Activated CD8-positive, alpha-beta T cell treated with anti-CD3 and anti-CD28 coated beads, Interleukin-2, amount 10 ng/mL, durations not matched to agents 7 days and 5 days (primary cell): ENCODE measurements at places on chromosomes 6 and 20.

- DNase-seq, result no peak
Measured at GRCh38 chr6:149450679-149451375, 34.0 kb downstream of the ZC3H12D start.

- no peak for DNase-seq
Measured at GRCh38 chr6:45608252-45608913, 230.6 kb upstream of the SUPT3H start.

DNA sequence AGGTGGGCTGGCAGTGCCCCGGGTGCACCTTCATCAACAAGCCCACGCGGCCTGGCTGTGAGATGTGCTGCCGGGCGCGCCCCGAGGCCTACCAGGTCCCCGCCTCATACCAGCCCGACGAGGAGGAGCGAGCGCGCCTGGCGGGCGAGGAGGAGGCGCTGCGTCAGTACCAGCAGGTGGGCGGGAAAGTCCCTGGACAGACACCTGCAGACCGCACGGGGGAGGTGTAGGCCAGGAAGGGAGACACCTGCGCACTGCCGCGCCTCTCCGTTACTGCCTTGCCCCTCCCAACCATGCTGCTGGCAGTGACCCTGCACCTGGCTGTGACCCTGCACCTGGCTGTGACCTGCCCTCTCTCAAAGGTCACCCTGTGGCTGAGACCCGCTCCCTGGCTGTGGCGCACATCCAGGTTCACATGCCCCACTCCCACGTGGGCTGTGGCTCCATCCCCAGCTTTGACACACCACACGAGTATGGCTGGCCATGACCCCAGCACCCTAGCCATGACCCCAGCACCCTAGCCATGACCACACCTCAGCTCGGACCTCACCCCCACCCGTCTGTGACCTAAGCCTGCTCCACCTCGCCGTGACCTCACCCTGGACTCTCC lies 11.6 kb downstream of the RBCK1 start:
- DNase-seq, result no peak

DNA sequence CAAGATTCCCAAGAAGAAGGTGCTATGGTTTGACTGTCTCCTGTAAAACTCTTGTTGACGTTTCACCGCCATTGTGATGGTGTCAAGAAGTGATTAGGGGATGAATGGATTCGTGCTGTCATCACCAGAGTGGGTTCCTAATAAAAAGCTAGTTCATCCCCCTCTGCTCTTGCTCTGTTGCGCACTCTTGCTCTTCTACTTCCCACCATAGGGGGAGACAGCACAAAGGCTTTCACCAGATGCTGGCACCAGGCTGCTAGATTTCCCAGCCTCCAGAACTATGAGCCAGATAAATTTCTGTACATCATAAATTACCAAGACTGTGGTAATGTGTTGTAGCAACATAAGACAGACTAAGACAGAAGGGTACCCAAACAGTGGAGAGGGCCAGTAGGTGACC lies 21.6 kb upstream of the CCDC28A start:
- no peak for DNase-seq

- peak; percentile 48 for DNase-seq
Measured at GRCh38 chr6:90219209-90219985, 77.2 kb downstream of the BACH2 start.

DNA sequence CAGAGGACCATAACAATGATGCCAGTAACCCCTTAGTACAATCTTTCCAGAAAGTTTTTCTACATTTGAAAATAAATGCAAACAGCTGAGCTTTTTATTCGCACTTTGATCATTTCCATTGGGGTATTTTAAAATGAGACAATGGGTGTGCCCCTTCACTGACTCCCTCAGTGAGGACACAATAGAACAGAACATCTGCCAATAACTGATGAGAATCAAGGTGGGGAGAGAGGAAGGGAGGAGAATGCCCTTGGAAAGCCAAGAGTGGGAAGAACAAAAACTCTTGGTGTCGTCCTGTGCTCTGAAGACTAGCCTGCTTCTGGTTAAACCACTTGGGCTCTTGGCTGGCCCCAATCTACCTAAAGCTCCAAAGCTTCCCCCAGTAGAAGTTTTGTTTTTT lies 66.0 kb downstream of the KIF13A start:
- DNase-seq, result no peak

DNA sequence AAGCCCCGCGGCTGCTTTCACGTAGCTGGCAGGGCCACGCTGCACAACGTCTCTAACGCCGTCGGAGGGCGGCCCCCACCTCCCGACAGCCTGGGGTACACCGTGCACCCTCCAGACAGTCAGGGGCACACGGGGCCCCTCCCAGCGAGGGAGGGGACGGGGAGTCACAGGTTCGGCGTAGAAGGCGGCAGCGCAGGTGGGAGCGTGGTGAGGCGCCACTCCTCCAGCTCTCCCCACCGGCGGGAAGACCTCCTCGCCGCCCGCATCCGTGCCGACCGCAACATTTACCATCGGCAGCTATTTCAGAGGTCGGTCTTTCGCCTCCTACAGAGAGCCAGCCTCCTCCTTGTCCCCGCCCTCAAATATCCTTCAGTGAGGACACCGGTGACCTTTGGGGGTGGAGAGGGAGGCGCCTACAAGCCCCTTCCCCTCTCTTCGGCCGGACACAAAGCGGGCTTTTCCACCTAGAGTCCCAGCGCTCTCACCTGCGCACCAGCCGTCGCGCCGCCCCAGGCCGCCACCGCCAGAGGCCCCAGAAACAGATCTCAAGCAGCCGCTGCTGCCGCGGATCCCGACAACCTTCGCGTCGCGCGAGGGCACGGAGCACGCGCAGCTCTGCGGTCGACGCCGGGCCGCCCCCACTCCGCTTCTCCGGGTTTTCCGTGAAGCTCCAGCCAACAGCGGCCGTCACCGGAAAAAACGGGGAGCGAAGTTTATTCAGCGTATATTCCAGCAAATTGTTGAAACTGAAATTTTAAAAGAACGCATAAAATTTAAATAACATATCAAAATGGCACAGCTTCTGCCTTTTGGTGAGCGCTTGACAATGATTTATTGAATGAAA lies at the start of gene MKKS:
MKKS (minus strand) TSS at position 600 of the 844 bp plus-strand sequence. CDS start 20,708 bp downstream, outside the sequence.
- peak; percentile 88 for DNase-seq

DNA sequence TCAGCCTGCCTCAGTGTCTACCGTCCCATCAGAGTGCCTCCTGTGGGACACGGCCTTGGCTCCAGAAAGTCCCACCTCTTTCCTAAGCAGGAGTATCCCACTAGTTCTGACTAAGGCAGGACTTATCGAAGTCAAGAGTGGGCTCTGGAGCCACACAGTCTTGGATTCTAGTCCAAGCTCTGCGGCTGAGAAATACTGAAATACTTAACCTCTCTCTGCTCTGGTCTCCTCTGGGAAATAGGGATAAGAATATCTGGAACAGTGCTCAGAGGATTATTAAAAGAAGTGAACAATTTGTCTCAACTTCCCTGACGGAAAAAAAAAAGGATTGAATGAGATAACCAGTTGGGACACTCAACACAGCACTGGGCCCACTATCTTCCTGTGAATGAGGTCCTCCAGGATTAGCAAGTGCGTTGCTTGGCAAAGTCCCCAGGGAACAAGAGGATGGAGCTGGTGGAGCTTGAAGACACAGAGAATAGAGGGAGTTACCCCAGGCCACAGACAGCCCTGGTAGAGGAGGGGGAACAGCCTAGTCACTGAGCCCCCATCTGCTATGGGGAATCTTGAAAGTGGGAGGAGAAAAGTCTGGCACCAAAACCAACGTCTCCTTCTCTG lies 34.6 kb upstream of the FOXP4 start:
- DNase-seq, result no peak

GRCh38 chr6:10564975-10565673 lies 44.0 kb downstream of the GCNT2 start:
- no peak for DNase-seq

DNA sequence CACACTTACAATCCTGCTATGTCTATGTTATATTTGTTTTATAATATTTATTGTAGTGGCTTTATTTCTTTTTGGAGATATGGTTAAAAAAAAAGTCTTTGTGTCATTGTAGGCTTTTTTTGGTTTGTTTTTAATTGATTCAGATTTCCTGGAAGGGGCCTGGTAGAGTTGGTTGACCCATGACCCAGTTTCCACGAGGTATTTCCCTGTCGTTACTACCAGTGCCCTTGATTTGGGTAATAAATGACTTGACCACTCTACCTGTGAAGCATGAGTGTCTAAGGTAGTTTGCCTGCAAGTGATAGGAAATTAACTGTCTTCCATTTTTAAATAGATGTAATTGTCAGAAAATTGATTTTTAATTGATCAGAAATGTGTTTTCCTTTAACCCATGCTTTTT lies 121.0 kb downstream of the JARID2 start:
- DNase-seq, result no peak

DNA sequence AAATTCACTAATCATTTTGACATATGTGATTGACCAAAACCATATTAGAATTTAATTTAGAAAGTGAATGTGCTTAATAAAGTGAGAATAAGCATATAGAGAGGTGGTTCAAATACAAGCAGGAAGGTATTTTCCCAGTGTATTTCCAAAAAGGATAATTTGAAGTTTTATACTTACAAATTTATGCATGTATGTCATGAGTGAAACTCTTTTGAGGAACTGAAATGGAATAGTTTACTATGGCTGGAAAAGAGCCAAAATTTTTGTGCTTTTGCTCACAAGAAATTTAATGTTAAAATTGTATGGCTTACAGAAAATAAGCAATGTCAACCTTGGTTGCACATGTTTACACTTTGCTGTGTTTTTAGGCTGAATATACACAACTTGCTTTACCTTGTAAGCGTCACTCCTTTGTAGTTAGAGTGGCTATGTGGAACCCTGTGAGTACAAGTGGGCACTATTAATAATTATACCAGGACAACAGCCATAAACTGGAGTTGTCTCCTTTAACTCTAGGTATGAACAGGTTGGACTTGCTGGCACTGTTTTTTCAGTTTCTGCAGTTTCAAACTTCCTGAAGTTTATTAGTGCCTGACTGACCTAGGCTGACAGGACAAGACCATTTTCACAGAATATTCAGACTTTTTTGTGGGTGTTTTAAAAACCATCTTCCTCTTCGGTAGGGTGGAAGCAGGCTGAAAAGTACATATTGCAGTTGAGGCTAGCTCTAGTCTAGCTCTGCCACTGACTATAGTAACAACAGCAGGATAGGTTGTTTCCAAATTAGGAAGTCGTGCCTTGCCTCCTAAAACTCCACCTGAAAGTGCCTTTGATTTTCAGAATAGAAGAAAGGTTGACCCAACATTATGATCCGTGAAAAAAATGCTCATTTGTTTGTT lies 6.0 kb downstream of the AFDN start:
- DNase-seq, result no peak

DNA sequence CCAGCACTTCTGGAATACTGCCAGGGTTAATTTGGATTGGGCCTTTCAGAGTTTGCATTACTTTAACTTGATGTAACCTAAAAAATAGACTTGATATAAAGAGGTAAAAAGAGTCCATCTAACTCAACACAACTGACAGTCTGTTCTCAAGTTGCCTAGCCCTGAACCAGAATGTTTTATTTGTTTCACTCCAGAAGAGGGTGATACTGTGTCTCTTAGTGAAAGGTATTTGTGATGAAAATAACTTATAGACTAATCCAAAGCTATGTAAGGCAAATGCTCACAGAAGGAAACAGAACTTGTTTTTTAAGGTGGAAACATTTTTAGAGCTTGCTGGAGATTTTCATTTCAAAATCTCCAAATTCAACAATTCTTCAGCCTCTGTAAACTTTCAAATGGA lies 469.1 kb upstream of the RUNX2 start:
- DNase-seq, result no peak
